ENCODE measurements at places on chromosomes 1 and 21.
A peak's percentile ranks its signal among the peaks of the same experiment; 100 is the strongest.

- DNase-seq = no peak
These were observed 182.0 kb upstream of the RUNX1 start for GRCh38 chr21:35231090-35231489.

- DNase-seq = no peak
These were observed 59.1 kb downstream of the CAMK2N1 start for GRCh38 chr1:20426923-20427322.

- DNase-seq = no peak
These were observed 37.0 kb downstream of the SERBP1 start for GRCh38 chr1:67393240-67393639.

DNA sequence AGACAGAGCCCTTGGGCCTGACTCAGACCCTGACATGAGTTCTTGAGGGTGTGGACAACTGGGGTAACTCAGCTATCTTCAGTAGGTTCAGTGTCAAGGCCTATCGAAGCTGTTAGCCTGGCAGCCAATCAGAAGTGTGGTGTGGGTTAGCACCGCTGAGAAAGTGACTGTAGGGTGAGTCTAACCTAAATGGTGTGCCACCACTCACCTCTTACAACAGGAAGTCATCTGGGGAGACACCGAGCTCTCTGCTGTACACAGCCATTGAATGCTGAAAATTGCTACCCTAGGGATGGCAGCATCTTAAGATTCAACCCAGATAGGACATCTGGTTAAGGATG, 44.6 kb downstream of the RASSF5 start:
- DNase-seq = peak; percentile 76

DNA sequence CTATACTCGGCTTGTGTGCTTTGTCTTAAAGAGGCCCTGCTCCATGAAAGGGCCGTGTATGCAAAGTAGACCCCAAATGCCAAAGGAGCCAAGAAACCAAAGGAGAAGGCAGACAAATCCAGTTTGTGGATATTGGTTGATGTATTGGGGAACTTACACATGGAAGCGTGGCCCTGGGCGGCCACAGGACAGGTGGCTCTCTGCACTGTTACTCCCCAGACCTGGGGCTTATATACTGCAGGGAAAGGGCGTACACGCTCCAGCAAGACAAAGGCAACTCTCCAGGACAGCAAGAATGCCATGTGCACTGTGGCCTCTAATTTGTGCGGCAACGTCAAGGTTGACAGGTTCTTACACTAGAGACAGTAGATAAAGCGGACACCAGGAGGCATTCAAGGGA, 24.8 kb downstream of the RSPH1 start:
- DNase-seq = no peak

GRCh38 chr1:107481756-107482384, 341.0 kb downstream of the NTNG1 start:
- DNase-seq = no peak

GRCh38 chr1:211641942-211642341, 33.5 kb downstream of the NEK2 start:
- DNase-seq = no peak

GRCh38 chr1:32828341-32828740, 10.9 kb downstream of the S100PBP start:
- DNase-seq = no peak

DNA sequence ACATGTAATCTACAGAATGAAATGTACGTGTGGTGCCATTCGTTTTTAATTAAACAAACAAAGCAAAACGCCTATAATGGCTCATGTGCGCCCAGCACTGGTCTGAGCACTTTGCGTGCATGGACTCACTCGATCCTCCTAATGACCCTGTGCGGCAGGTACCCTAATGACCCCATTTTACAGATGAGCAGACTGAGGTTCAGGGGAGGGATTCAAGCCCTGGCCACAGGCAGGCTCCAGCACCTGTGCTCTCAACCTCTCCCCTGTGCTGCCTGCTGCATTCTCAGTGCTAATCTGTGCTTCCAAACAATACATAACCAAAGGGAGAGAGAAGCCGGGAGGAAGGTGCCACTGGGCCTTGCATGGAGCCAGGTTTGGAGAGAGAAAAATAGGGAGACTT, 124.2 kb upstream of the ZBTB40 start:
- no peak for DNase-seq
